ENCODE measurements at places on chromosomes 6 and 20. TPM values are rescaled to one million over a fixed set of nuclear protein-coding genes. Genes with fewer than 3 reads are reported as not detected.
A peak's percentile ranks its signal among the peaks of the same experiment; 100 is the strongest.

The SDCBP2 gene
- 57.2 TPM for total RNA-seq

The KIAA1755 gene
- total RNA-seq: 2.0 TPM

GRCh38 chr6:133033263-133033662 is 207.9 kb upstream of the EYA4 start:
- DNase-seq: no peak

DNA sequence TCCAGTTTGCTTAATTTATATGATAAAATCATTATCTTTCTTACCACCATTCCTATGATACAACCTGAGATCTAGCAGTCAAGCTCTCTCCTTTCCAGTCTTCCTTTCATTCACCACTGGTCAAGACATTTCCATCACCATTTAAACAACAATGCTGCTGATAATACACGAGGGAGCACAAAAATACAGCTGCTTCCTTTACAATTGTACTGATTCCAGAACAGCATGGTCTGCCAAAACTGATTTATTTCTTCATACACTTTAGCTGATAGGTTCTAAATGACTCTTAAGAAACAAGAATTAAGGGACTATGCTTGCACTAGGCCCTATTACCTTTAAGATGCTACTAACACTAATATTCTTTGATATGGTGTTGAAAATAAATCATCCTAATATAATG is 65.0 kb downstream of the EPM2A start:
- no peak for DNase-seq

The SLC35B3 gene
- 31.5 TPM for total RNA-seq

DNA sequence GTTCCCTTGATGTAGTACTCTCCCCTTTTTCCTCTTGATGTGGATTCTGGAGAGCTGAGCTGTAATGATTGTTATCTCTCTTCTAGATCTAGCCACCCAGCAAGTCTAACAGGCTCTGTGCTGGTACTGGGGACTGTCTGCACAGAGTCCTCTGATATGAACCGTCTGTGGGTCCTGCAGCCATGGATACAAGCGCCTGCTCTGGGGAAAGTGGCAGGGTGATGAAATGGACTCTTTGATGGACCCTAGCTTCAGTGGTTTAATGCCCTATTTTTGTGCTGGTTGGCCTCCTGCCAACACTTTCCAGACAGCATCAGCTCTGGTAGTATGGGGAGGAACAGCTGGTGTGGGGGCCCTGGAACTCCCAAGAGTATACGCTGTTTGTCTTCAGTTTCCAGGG is 216.3 kb downstream of the ADGRG6 start:
- peak; percentile 30 for DNase-seq

DNA sequence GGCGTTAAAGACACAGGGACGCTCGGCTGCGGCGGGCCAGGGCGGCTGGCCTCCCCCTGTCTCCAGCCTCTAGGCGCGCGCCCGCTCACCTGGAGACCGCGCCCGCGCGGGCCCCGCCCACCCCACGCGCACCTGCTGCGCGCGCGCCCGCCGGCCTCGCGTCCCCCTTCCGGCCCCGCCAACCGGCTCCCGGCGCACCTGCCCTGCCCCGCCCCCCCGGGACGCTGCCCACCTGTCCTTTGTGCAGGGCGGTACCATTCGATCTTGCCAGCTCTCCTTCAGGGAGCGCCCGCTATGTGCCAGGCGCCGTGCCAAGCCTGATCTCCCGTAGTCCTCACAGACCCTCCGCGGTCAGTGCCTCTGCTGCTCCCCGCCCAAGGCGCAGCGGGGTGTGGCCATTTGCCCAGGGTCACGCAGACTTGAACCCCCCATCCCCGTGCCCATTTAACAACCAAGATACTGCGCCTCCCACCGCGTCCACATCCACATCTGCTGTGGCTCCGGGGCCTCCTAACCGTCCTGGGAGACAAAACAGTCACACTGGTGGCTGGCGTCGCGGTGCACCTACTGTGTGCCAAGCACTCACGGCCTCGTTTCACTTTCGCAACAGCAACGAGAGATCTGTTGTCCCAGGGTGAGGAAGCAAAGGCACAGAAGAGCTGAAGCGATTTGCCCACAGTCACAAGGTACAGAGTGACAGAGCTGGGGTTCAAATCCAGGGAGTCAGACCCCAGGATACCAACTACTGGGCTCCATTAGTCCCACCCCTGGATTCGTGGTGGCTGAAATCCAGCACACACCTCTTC is 48.1 kb downstream of the NOL4L start:
- DNase-seq: peak; percentile 89

GRCh38 chr6:169175360-169175887 is 78.2 kb downstream of the THBS2 start:
- DNase-seq: no peak

GRCh38 chr6:25835442-25836283 is 3.8 kb upstream of the SLC17A1 start:
- peak; percentile 71 for DNase-seq

- DNase-seq: no peak
These were observed at the start of gene PTK6 for GRCh38 chr20:63536997-63537524. TSS of gene PTK6 (minus strand) at chr20:63537376. CDS start at chr20:63537314, 62 bp downstream.

DNA sequence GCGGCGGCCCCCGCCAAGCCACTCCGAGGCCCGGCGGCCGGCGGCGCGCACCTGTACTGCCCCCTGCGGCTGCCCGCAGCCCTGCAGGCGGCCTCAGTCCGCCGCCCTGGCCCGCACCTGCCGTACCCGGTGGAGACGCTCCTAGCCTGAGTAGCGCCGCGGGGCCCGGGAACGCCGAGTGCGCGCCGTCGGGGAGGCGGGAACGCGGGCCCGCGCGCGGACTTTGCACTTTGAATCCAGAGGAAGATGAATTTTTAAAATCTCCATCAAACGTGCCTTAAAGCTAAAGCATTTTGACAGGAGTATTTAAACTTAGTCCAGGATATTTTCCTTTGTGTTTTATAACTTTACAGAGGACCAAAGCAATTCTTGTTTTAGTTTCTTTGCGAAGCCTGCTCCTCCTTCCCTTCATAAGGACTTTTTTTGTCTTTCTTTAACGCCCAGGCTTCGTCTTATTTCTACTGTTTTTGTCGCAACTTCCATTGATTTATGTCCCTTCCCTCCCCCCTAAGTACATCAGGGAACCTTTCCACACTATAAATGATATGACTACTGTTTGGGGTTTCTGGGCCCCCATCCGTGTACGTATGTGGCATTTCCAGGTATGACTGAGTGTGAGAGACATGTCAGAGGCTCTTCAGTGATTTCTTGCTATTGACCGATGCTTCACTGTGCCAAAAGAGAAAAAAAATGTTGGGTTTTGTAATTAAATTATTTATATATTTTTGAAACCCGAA is 2.0 kb downstream of the FOXQ1 start:
- DNase-seq: peak; percentile 87

The OLIG3 gene
- total RNA-seq: not detected

The HLA-DRB1 gene
- total RNA-seq: 60.6 TPM

- peak; percentile 61 for DNase-seq
These were observed 1.3 kb downstream of the CARMIL1 start for GRCh38 chr6:25280344-25281074.

DNA sequence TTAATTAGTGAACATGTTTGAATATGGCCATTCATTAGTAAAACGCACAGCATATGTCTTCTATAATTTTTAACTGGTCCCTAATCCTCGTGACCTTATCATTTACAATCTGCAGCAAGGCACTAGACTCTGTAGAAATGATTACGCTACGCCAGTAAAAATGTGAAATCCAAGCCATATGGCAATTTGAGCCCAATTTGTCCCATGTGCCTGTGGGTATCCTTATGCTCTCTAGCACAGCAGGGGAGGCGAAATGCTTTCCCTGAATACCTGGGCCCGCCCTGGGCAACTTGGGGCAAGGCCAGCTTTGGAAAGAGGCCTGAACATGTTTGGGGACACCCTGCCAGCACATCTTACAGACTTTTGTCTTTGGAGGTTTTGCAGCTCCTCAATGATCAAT is 122.7 kb upstream of the AGPAT4 start:
- DNase-seq: no peak

GRCh38 chr6:157245436-157245835 is 77.9 kb downstream of the TMEM242 start:
- no peak for DNase-seq

The TNFRSF21 gene
- total RNA-seq: 43.3 TPM

The NINL gene
- 27.1 TPM for total RNA-seq

DNA sequence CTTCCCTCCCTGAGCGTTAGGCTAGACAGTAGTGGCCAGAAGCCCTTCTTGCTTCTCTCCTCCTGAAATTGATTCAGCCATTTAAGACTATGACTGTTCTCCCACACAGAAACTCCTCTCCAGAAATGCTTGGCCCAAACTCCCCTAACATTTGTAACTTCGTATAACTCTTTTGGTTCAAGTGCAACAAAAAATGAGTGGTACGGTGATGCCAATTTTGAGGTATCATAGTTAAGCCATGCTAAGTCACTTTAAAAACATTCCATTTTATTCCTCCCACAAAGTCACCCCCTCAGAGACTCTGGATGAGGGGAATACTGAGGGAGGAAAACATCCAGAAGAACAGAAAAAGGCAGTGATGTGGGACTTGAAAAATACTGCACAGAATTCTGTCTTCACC is 21.1 kb upstream of the ROS1 start:
- DNase-seq: no peak

DNA sequence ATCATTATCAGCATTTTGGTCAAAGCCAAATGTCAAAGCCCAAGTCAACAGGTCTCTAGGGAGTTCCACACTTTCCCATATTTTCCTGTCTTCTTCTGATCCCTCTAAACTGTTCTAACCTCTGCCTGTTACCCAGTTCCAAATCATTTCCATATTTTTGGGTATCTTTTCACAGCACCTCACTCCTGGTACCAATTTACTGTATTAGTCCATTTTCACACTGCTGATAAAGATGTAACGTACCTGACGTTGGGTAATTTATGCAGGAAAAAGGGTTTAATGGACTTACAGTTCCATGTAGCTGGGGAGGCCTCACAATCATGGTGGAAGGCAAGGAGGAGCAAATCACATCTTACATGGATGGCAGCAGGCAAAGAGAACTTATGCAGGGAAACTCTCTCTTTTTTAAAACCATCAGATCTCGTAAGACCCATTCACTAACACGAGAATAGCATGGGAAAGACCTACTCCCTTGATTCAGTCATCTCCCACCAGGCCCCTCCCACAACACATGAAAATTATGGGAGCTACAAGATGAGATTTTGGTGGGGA is 143.4 kb downstream of the PTPRK start:
- no peak for DNase-seq

The SS18L1 gene
- 14.4 TPM for total RNA-seq

The RPS6KA2 gene
- total RNA-seq: 26.3 TPM

The SULF2 gene
- total RNA-seq: 49.0 TPM

DNA sequence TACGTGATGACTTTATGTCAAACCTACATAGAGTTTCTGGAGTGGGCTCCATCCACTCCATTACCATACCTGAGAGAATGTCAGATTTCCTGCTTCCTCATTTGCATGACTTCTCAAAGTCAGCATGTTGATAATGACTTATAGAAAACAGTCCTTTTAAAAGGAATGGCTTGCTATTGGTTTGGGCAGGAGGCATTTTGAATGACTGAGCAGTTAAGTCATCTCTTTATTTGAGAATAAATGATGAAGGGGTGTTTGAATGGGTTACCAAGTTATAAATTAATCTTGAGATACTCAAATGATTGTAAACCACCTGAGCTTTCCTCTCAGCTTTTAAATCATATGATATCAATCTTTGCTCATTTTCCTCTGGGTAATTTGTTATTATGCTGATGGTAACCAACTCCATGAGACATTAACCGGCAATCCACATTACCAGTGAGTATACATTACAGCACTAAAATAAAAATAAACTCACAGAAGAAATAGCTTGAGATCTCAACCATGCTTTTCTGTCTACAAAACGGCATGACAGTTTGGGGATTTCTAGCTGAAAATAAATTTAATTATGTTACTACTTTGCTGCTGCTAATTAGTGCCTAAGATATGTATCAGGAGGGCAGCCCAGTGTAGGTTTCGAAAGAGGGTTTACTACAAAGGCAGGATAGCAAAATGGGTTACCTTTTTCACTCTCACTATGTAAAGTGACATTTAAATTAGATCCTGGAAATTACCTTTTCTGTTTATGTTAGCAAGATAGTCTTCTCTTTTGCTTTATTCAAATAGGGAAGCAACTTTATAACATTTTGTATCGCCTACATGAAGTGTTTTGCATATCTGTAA is 78.8 kb downstream of the RPS12 start:
- no peak for DNase-seq

- DNase-seq: no peak
These were observed 193.4 kb upstream of the SUPT3H start for GRCh38 chr6:45571159-45571558.

DNA sequence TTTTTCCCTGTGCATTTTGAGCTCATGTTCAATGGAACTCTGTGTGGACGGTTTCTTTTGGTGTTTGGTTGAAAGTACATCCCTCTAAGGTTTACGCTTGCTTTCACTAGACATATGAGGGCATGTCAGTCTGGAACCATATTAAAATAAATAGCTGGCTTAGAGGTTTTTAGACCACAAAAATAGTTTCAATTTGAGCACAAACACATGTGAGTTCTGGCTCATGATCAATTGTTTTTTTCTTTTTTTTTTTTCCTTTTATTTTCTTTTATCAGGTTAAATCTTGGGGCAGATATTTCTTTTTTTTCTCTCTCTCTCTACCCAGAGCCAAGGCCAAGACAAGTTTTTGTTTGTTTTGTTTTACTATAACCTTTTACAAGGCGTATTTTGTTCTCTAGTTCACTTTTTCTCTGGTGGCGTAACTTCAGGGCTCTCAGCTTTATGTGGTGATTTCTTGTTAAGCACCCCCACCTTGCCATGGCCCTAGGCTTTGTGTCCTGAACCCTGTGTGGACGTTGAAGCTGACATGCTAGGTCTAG is 92.9 kb downstream of the SHLD1 start:
- DNase-seq: no peak

- DNase-seq: no peak
These were observed 25.2 kb downstream of the RFPL4B start for GRCh38 chr6:112372226-112372806.

DNA sequence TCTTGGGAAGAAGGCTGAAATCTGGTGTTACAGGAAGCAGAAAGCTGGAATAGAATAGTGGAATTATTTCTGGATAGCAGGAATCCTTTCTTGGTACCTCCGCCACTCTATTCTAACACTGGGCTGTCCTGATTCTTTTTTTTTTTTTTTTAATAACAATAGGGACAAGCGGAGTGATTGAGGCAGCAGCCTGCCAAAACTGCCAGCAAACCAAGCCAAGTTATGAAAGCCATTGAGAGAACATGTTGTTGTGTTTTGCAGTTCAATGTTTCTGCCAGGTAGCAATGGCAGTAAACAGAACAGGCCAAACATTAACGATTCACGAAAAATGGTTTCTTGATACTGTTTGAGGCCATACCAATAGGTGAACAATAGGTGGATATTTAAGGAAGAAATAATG is 47.1 kb downstream of the SLC26A8 start:
- no peak for DNase-seq

- DNase-seq: no peak
These were observed 199.8 kb downstream of the PLCB1 start for GRCh38 chr20:8331740-8332412.

The SPEF1 gene
- not detected for total RNA-seq

Data from hepatocyte (in vitro differentiated cells).